NCI-H2081 (cell line): ENCODE measurements at places on chromosomes 11 and 22.

DNA sequence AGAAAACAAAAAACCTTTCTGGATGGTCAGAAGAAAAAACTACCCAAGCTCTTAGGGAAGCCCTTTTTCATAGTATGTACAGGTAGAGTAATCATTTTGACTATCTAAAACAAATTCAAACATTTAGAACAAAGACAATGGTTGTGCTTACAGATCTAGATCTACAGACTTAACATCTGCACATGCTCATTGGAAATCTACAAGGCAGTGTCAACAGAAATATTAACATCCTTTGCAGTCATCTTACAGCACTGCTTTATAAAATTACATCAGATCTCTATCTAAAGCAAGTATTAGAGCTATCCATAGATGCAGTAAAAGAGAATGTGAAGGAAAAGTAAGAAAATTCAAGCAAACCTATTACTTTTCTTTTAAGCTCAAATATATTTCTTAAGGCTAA lies 110.3 kb downstream of the CADM1 start:
- no peak for DNase-seq

- no peak for DNase-seq
Measured at GRCh38 chr11:34846467-34846866, 69.7 kb downstream of the APIP start.

- no peak for DNase-seq
Measured at GRCh38 chr11:18677560-18677959, 21.0 kb upstream of the TMEM86A start.

GRCh38 chr11:6737872-6738466 lies 33.8 kb downstream of the OR2AG2 start:
- peak; percentile 38 for DNase-seq

DNA sequence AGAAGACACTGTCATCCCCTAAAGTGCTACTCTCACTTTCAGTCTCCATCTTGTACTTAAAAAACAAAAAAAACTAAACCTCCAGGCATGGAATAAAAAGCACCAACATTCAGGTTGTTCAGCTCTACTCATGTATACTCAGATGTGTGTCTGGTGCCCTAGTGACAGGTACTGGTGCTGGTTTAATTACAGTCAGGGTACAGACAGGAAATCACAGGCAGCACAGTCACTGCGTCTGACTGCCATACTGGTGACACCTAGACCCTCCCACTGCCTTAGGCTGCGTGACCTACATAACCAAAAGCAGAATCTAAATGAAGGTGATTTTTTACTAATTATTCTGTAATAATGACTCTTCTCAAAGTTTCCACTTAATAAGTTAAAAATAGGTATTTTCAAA lies at the start of gene ARHGAP32:
TSS of gene ARHGAP32 (minus strand) at position 176 of the 400 bp plus-strand sequence. CDS start at position 49, 127 bp downstream.
- peak; percentile 34 for DNase-seq

- no peak for DNase-seq
Measured at GRCh38 chr22:47918276-47918921, 1155.9 kb downstream of the TBC1D22A start.

DNA sequence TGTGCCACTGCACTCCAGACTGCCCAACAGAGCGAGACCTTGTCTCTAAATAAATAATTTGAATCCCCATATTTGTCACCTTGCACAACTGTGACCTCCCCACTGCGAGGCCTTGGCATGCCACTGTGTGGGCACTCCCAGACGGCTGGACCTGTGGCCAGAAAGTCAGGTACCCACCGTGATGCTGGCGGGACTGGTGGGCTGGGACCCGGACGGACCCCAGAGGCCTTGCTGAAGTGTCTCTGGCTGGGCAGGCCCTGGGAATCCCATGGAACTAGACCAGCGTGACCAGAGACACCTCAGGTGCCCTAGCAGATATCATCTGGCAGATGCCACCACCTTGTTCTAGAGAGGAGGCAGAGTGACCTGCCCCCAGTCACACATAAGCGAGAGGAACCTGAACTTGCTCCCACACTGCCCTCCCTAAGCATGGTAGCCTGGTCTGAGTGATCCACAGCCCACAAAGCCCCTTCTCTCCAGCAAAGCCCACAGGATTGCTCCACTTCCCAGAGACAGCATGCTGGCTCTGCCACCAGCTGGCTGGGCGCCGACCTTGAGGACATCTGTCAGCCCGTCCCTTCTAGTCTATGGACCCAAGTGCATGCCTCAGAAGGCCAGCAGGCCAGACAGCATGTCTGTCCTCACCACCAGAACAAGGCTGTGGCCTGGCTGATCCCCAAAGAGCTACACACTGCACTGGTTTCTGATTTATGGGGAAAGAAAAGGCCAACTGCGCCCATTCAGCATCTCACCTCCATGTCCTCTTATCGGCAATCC lies 9.5 kb downstream of the MACROD1 start:
- no peak for DNase-seq

GRCh38 chr22:29152954-29153719 lies 52.6 kb upstream of the EMID1 start:
- DNase-seq, result no peak

GRCh38 chr11:112852143-112852866 lies 108.9 kb upstream of the NCAM1 start:
- no peak for DNase-seq

DNA sequence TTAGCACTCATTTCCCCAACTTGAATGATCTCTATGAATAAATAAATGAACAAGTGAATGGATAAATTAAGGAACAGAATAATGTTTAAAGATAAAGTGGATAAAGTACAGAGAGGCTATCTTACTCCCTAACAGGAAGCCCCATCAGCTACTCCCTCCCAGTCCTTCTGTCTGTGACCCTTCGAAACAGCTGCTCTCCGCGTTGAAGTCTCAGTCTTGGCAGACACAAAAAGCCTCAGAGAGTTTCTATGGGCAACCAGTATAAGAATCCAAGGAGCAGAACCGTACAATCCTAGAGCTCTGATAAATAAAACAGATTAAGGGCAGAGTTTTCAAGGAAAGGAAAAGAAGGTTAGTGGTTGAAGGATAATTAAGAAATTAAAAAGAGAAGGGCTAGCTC lies 35.0 kb downstream of the GUCY1A2 start:
- DNase-seq, result no peak

- DNase-seq, result no peak
Measured at GRCh38 chr11:34308049-34308912, 49.5 kb downstream of the ABTB2 start.

GRCh38 chr22:37260901-37261336 lies 16.9 kb upstream of the RAC2 start:
- no peak for DNase-seq

GRCh38 chr11:118306556-118306955 lies 2.0 kb downstream of the CD3E start:
- no peak for DNase-seq

DNA sequence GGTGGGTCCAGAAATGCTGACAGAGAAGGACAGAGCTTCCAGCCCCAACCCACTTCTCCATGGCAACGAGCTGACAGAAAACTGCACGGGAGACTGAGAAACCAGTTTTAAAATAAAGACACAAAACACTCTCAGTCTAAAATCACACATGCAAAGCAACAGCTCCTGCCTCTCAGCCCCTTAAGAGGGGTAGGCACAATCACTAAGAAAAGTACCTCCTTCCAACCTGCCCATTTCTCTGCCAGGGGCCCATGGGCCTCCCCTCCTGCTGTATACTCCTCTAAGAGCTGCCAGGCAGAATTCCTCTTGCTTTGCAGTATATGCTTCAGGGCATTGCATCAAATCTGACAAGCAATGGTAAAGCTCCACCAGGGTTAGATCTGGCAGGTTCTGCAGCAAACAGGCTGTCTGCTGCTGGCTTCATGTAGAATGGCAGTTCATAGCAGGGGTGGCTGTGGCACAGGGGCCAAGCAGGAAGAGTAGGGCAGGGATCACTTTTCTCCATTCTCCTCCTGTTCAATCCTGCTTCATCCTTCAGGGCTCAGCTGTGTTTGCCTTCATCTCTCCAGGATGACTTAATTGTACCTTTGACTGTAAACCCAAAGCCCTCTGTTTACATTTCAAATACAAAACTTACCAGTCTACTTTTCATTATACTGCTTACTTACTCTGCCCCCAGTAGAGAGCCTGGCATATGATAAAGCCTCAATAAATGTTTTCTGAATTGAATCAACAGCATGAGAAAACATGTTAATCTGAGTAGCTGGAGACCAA lies 77.7 kb downstream of the KCNC1 start:
- DNase-seq, result peak; percentile 74

DNA sequence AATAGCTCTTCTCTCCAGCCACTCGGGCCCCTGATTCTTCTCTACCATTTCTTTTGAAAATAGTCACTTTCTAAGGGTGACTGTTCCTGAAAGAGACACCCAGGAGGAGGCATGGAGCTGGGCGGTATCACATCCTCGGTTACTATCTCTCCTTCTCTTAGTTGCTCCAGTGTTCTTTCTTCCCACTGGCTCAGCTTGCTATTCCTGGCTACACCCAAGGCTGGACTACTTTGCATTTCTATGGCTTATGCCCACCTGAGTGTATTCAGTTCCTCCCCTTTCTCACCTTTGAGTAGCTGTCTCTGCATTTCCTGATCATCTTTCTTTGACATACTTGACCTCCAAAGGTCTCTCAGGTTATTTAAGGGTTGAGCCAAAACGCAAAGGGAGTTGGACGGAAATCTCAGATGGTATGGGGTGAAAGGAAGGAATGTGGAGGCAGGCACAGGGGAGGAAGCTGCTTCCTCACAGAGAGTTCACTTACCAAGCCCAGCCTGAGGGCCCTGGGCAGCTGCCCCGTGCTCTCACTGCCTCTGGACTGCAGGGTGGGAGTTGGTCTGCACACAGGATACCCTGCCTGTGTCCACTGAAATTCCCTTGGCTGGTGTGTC lies 155.7 kb downstream of the SNX19 start:
- DNase-seq, result no peak

DNA sequence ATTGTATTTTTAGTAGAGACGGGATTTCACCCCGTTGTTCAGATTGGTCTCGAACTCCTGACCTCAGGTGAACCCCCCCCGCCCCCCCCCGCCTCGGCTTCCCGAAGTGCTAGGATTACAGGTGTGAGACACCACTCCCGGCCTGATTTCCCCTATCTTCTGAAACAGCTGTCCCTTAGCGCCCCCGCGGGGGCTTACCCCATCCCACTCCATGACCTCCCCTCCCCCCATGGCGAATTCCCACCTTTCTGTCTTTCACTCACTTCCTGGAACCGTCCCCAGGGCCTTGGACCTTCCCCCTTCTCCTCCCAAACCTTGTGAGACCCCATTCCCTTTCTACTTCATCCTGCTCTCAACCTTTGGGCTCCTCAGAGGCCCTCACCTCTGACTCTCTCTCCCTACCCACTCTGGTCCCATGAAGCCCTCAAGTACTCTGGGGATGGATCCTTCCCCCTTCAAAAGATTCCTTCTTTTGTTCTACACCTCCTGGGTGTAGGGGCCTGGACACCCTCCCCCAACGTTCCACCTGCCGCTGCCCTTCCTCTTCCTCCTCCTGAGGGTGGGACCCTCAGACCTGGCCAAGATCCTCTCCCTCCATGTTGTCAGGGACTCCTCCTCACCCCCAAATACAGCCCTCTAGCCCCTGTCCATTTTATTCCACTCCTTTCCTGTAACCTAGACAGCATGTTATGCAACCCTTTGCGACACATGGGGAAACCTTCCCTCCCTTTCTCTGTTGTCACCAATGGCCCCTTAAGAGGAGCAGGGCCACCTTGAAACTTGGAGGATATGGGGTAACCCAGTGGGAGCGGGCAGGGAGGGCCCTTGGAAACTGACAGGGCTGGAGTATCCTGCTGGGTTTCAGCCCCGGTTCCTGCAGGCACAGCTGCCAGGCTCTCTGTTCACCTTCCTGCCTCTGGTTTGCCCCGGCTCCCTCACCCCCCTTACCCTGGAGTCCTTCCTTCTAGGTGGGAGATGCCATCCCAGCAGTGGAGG lies 1.1 kb downstream of the PRDX5 start:
- no peak for DNase-seq

GRCh38 chr22:25057013-25057881 lies 104.7 kb downstream of the KIAA1671 start:
- DNase-seq, result peak; percentile 55

- DNase-seq, result no peak
Measured at GRCh38 chr11:33867561-33867960, 24.3 kb downstream of the LMO2 start.

- DNase-seq, result no peak
Measured at GRCh38 chr11:117874910-117875381, 1.5 kb downstream of the FXYD6 start.

DNA sequence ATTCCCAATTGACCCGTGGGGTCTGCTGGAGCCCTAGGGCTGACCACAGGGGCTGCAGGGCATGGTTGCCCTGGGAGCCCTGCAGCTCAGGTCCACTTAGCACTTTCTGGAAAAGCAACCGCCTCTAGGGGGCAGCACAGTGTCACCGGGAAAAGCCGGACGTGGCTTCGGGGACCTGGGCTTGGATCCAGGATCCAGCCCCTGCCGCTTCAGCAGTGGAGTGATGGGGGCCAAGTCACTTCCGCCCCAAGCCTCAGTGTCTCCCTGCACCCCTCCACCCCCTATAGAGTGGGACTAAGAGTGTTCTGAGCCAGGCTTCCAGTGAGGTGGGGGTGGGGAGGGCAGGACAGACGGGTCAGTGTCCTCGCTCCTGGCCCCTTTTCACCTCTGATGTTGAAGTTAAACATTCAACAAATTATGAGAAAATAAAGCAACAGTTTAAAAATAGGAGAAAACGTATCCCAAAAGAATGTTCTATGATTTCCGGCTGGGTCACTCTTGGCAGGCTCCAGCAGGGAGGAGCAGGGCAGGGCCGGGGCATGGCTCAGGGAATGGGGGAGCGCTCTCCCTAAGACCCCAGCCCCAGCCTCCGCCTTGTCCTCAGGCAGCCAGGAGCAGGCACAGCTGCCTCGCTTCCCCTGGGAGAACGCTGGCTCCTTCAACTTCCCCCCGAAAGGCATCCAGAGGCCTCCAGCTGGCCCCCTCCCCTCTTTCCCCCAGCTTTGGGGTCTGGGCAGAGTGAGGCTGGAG lies 96.5 kb upstream of the FGF3 start:
- DNase-seq, result peak; percentile 36

- no peak for DNase-seq
Measured at GRCh38 chr11:18066626-18067025, 20.6 kb upstream of the TPH1 start.

GRCh38 chr22:26524870-26525269 lies 12.6 kb upstream of the TFIP11 start:
- DNase-seq, result no peak

GRCh38 chr22:43726322-43726721 lies 85.8 kb downstream of the EFCAB6 start:
- DNase-seq, result no peak

GRCh38 chr11:134038897-134039470 lies 29.9 kb upstream of the JAM3 start:
- no peak for DNase-seq

- DNase-seq, result no peak
Measured at GRCh38 chr11:127622686-127623085, 622.1 kb upstream of the KIRREL3 start.

GRCh38 chr11:73425108-73425507 lies 48.9 kb downstream of the RELT start:
- no peak for DNase-seq

DNA sequence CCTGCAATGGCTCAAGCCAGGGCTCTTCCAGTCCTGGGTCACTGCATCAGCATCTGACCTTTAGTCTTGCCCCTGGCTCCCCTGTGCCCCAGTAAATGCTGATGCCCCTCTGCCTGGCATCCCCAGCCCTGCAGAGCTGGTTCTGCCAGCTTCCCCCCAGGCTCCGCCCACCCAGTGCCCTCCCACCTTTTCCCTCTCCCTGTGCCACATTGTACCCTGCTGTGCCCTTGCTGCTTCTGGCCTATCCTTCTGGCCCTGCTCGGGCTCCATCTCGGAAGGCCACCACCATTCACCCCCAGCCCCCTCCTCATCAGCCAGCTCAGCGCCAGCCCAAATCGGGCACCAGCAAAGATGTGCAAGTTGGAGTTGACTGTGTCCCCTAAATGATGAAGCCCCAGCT lies 7.4 kb downstream of the CAPN5 start:
- no peak for DNase-seq
